ENCODE measurements at places on chromosomes 3 and 15.

GRCh38 chr3:98903099-98903498 lies 1.6 kb upstream of the DCBLD2 start:
- DNase-seq, result no peak

DNA sequence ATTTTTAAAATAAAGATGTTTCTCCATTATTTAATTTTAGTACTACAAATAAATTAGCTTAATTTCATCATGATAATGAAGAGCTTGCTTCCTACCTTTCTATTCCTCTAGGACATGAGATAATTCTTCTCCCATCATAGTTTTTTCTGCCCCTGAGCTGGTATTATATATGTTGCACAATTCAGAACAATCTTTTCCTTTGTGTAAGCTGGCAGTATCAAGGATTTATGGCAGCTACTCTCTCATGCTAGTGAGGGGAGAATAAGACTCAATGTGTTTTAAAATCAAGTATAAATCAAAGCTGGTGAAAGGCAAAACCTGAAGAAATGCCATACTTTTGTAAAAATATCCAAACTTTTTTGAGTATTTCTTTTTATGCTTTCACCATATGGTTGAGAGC lies 1405.3 kb downstream of the SI start:
- DNase-seq, result no peak

GRCh38 chr3:160003520-160004128 lies 15.0 kb downstream of the IL12A start:
- DNase-seq, result peak; percentile 7

DNA sequence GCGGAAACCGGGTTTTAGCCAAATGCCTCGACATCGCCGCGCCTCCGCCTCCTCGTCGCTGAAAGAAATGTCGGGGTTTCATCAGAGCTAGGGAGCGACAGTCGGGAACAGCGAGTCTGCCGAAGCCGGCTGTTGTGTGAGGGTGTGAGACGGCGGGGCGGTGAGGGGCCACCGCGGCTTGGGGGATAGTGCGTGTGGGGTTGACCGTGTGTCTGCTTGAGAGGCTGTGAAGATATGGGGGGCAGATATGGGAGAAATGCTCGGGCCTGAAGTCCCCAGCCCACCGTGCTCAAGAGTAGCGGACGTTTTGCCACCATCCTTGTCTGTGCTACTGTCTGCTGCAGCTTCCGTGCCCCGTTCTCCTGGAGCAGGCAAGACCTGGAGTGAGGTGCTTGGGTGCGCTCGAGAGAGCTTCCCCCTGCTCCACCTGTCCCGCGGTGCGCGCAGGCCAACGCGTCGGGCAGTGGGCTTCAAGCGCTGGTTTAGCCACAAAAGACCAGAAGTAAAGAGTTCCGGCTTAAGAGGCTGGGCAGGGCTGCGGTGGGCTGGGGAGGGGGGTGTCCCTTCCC lies 716 bp upstream of the ISLR2 start:
- DNase-seq, result no peak

DNA sequence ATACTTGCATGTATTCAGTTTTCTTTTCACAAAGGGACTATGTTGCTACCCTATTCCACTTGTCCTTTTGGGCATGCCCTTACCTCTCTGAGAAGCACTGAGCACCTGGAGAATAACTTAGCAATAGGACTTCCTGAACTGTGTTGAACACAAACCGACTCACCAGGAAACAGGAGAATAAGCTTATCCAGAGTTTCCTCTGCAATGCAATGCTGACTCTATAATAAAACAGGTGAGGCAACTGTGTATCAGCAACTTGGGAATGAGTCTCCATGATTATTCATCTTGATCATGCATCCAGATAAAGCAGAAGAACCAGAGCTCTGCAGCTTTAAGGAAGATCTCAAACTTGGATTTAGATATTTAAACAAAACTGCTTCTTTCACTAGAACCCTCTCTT lies 806.5 kb downstream of the IGSF11 start:
- no peak for DNase-seq

DNA sequence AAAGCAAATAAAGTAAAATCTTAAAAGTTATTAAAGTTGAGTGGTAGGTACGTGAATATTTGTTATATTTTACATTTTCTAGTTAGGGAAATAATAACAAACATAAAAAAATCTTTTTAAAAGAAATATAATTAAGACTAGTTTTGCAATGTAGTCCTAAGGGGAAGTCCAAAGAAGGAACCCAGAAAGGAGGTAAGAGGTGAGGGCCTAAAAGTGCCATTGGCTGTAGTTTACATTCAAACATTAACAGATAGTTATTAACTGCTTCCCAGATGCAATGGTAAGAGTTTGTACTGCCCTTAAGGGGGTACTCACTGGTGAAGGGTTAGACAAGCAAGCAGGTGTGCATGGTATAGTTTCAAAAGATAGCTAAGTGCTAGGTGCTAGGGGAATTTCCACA lies 79.2 kb downstream of the B3GALNT1 start:
- DNase-seq, result no peak

- peak; percentile 77 for DNase-seq
These were observed 127.1 kb upstream of the ANKRD28 start for GRCh38 chr3:15924914-15925313.

GRCh38 chr3:75242012-75242735 lies 422.0 kb upstream of the FRG2C start:
- no peak for DNase-seq

DNA sequence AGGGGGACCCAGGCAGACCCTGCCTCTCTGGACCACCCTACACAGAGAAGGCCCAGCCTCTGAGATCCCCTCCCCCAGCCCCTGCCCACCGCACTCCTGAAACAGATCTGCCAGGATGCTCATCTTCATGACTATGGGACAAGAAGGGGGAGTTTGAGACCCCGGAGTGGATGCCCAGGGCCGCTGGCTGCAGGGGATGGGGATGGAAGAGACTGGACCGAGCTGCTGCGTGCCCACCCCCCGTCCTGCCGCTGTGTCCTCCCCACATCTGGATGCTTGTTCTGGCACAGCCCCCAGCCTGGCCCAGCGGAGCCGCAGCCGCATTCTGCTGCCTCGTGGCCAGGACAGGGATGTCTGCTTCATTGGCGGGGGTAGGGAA lies 30.3 kb upstream of the SEMA3F start:
- no peak for DNase-seq

- no peak for DNase-seq
These were observed 42.7 kb upstream of the BDH1 start for GRCh38 chr3:197598404-197598980.

- peak; percentile 44 for DNase-seq
These were observed 30.7 kb downstream of the ATP13A5 start for GRCh38 chr3:193347521-193348501.

DNA sequence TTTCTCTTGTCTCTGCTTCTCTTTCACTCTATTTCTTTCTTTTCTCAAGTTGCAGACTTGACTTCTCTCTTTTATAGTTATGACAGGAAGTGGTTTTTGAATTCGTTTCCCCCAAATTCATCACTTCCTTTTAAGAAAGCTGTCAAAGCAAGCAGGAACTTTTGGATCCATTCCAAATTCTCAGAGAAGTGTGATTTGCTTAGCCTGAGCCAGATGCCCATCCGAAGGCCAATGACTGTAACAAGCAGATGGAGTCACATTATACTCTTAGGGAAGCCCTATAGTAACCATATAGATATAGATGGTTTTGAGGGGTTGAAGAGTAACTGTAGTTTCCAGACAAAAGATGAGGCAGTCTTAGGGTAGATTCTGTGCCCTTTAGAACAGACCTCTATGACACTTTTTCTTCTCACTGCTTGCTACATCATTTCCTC lies 592.0 kb upstream of the KCNMB2 start:
- no peak for DNase-seq

GRCh38 chr15:57281321-57281720 lies 95.0 kb upstream of the CGNL1 start:
- DNase-seq, result no peak

GRCh38 chr3:58077596-58078285 lies 69.5 kb downstream of the FLNB start:
- no peak for DNase-seq

DNA sequence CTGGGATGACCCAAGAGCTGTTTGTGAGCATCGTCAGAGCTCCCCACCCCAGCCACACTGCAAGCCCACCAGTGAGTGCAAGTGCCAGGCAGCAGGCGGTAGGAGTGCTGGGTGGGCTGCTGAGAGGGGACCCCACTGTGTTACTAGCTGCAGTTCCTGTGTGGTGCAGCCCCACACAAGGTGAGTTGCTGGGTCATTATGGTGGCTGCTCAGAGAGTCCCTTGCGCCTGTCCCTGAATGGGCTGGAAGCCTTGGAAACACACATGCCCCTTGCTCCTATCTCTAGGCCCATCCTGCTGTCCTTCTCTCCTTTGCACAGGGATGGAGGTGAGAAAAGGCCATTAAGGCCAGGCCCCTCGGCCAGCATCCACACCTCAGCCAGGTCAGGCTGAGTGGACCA lies 83.7 kb downstream of the SEC22A start:
- no peak for DNase-seq

DNA sequence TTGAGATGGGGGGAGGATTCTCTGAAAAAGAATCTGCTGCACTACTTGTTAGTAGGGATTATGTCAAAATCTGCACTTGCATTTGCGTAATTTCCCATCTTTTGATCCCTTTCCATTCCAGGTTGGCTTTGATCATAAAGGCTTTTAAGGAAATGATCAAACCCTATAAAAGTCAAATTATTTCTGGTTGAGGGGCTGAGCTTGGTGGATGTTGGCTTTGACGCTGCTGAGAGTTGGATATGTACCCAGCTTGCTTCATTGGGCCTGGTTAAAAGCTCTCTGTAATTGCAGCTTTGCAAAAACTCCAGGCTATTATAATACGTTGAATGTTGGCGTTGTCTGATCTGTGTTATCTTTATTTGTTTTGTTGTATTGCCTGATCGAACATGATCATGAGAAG lies 12.0 kb downstream of the LRRC3B start:
- DNase-seq, result no peak

DNA sequence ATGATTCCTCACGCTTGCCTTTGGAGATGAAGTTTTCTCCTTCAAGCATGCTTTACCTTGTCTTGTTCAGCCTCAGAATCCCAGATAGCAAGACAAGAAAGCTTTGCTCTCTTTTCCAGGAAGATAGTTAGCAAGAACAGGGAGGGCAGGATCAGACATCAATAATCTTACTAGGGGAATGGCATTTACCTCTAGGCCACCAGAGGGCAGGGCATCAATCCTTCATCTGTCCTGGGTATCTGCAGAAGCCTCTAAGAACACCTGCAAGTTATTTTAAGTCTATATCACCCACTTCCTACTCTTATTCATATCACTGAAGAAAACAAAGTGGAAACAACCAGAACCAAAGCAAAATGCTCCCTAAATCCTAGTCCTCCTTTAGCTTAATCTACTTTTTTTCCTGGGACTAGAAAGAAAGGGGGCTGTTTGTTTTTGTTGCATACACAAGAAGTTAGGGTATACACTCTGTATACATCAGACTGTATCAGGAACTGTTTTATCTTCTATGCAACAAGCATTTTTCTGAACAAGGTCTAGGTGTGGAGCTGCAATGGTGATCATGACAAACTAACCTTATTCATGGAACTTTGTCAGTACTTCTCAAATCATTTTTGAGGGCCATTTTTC lies 862.5 kb downstream of the CADM2 start:
- DNase-seq, result peak; percentile 14

DNA sequence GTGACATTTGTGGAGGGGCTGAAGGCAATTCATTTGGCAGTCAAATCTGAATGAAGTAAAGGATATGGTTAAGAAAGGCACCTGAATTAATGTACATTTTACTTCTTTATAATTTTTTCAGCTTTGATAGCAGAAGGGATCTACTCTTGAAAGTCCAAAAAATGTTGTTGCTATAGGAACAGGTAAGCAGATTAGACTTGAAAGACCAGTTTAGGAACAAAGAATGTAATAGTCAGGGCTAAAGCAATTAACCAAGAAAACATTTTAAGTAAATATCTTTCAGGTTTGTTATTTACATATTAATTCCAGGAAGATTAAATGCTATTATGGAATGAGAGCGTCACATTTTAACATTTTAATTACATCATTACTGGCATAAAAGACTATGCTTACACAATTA lies 1.1 kb downstream of the ATP13A4 start:
- no peak for DNase-seq

DNA sequence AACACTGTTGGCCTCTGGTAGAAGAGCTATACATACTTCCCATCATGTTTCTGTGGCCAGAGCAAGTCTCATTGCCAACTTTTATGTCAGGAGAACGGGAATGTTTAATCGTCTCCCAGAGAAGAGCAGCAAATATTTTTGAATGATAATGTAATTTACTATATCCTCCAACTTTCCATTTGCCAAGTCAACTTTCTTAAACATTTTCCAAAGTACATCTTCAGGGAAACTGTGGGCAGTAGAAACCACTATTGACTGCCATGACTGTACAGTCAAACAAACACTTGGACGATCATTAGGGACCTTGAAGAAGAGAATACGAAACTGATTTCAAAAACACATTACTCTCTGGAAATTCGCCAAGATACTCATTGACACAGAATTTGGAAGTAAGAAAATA lies 201.5 kb downstream of the GABRB3 start:
- no peak for DNase-seq

GRCh38 chr15:36908991-36909390 lies 191.4 kb downstream of the MEIS2 start:
- no peak for DNase-seq

GRCh38 chr3:116314476-116314875 lies 130.8 kb downstream of the LSAMP start:
- DNase-seq, result no peak

DNA sequence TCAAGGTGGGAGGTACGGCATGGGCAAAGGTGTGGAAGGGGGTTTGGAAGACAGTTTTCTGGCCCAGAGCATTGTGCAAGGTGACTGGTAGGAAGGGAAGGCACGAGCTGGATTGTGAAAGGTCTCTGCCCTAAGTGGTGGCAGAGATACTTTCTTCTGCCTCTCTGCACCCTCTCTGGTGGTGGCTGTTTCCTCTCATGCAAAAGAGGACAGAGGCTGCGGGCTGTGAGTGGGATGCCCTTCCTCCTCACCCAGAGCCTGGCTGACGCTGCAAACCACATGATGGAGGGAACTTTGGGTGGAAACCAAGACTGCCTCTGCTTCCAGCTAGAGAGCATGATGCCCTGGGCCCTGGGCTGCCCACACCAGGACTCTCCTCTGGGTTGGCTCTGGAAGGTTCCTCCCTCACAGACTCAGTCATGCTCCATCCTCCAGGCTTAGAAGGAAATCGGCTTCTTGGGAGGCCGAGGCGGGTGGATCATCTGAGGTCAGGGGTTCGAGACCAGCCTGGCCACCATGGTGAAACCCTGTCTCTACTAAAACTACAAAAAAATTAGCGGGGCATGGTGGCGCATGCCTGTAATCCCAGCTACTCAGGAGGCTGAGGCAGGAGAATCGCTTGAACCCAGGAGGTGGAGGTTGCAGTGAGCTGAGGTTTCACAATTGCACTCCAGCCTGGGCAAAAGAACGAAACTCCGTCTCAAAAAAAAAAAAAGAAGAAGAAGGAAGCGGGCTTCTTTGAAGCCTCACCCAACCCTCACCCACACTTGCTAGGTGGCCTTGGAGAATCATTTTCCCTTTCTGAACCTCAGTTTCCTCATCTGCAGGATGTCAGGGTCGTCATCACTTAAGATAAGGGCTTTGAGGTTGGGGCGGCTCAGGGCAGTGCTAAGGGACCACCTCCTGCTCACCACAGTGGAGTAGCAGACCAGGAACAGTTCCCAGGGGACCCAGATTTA lies 8.3 kb downstream of the PSTPIP1 start:
- no peak for DNase-seq

- no peak for DNase-seq
These were observed 431.6 kb upstream of the RASGRP1 start for GRCh38 chr15:38996111-38996631.

GRCh38 chr3:48960841-48961413 lies 29.1 kb upstream of the P4HTM start:
- no peak for DNase-seq

- DNase-seq, result no peak
These were observed 115.1 kb downstream of the CDIN1 start for GRCh38 chr15:36694574-36694973.

GRCh38 chr3:94524102-94524919 lies 461.4 kb downstream of the NSUN3 start:
- DNase-seq, result peak; percentile 72

All from NCI-H2029 (cell line).